ENCODE measurements at places on chromosomes 7 and 10.
A peak's percentile ranks its signal among the peaks of the same experiment; 100 is the strongest.

DNA sequence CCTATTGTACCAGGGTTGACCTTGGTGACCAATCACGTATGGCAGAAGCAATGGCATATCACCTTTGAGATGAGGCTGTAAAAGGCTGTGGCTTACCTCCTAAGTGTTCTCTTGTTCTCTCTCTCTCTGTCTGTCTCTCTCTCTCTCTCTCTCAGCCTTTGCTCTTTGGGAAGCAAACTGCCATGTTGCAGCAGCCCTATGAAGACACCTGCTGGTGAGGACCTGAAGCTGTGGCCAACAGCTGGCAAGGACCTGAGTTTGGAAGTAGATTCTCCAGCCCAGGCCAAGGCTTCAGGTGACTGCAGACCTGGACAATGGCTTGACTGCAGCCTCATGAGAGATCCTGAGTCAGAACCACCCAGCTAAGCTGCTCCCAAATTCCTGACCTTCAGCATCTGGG is 161.4 kb downstream of the GPAM start:
- DNase-seq, result no peak

DNA sequence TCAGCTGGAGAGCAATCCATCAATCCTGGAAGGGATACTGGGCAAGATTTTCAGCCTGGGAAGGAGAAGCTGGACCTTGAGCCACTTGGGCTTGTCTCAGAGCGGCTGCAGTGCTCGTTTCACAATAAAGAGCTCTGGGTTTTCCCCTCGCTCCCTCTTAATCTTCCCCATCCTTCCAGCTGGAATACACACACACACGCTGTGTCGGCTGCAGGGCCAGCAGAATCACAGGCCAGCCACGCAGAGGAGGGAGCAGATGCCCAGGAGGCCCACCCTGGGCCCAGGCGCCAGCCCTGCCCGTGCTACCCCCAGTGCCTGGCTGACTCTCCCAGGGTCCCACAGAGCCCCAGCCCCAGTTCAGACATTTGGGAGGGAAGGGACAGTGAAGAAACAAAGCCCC is 255.1 kb downstream of the TNS3 start:
- DNase-seq, result no peak

GRCh38 chr10:6009961-6010360 is 32.6 kb upstream of the IL15RA start:
- no peak for DNase-seq

DNA sequence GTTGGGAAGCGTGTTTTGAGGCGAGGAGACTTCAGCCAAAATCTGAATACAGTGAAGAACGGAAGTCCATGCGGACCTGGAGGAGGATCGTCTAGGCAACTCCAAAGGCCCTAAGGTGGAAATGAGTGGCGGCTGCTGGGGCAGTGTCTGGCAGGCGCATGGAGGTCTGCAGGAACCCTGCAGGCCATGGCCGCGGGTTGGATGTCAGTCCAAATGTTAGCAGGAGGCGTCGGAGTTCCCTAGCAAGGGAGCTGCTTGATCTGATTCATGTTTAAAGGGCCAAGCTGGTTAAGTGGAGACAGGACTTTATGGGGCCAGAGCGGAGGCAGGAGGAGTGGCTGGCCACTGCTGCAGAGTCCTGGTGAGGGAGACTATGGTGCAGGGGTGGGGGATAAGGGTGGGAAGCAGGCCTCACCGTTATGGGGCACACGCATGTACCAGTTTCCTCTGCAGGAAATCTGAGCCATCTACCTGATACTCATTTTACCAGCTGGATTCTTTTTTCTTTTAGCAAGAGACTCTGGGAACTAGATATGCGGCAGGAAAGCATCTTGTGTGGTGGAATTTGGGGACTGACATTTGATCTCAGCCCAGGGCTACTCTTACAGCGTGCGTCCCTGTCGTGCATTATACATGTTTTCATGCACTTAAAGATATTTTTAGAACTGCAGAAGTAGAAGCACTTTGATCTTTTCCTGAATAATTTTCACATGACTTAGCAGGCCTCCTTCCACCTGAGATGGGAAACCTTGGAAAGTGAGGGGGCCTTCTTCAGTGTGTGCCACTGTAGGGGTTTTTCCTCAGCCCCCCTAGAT is 6.6 kb upstream of the REPIN1 start:
- no peak for DNase-seq

DNA sequence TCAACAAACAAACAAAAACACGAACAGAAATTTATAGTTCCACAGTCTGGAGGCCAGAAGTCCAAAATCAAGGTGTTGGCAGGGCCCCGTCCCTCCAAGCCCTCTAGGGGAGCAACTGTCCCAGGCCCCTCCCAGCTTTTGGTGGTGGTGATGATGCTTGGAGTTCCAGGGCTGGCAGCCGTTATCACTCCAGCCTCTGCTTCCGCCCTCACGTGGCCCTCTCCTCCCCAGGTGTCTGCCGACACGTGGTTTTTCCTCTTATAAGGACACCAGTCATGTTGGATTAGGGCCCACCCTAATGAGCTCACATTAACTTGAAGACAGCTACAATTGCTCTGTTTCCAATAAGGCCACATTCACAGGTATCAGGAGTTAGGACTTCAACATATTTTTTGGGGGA is 49.7 kb downstream of the MICALL2 start:
- no peak for DNase-seq

DNA sequence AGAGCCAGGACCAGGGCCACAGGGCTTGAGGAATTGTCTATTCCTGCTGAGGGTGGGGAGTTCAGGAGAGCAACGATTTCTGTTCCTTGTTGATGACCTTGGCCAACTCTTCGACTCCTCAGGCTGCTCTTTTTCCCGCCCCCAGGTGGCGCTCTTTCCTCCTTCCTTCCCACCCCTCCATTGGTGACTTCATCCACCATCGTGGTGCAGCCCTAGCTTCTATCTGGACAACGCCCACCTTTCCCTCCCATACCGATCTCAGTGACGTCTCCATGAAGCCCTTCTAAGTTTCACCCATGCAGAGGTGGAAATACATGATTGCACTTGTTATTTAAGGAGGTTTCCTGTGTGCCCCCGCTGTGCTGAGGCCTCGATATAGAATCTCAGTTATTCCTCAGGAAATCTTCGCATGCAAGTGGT is 22.1 kb upstream of the CARD11 start:
- no peak for DNase-seq

DNA sequence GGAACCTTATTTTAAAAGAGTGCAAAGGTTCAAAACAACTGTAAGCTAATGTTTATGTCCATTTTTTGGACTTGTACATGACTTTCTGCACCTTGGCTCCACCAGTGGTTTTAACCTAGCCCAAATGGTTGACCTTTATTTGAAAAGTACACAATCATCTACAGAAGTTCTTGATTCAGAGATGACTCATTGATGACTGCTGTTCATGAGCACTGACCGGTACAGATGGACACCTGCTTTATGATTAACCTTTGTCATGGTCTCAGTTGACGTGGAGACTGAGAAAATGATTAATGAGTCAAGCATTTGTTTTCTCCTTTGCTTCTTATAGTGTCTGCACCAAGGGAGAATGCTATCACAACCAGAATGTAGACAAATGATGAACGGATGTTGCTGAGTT is 55.7 kb upstream of the PTER start:
- no peak for DNase-seq

DNA sequence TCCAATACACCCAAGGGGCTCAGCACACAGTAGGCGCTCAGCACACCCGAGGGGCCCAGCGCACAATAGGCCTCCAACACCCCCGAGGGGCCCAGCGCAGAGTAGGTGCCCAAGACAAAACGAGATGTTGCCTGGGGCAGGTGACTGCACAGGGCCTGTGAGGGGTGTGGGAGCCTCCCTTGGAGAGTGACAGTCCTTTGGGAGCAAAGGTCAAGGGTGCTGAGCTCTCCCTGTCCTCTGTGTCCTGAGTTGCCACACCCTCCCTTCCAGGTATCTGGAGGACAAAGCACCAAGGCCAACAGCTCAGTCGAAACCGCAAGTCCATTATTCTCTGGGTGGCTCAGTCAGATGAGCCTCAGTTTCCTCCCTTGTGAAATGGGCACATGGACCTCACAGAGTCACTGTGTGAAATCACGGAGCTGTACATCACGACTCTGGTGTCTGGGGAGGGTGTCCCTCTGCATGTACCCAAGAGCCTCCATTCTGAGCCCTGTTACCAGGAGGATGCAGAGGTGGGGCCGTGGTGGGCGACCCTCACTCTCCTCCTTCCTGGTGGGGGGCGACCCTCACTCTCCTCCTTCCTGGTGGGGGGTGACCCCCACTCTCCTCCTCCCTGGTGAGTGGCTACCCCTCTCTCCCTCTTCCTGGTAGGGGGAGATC is 81.3 kb downstream of the FOXL3 start:
- peak; percentile 99 for DNase-seq

DNA sequence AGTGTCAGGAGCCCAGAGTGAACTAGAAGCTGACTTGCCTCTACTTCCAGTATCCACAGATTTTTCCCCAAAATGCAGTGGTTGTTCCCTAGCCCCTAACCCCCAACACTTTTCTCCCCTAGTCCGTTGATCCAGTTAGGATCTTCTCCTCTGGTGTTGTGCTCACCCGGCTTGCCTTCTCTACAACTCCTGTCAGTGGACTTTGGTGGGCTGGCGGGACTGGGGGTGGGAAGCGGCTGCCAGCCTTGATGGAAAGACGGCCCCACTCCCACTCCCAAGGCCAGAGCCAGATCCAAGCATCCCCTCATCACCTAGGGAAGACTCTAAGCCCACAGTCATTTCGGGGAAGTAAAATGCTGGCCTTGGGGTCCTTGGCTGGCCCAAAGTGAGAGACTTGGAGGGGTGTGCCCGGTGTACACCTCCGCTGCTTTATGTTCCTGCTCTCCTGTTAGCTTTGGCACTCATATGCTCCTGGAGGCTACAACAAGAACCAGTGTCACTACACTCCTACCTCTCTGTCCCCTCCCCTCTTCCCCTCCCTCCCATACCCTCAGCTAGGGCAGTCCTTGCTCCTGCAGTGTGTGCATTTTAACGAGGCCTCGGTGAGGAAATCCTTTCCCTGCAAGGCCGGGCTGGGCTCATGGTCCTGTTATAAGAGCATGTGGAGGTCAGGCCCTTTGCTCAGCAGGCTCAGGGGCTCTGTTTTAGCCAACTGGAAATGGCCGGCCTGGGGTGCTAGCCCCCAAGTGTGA is 930 bp upstream of the HOXA10 start:
- DNase-seq, result no peak

- DNase-seq, result no peak
Measured at GRCh38 chr10:34647160-34647559, 167.9 kb downstream of the PARD3 start.

GRCh38 chr10:96834120-96834519 is 2.0 kb downstream of the LCOR start:
- no peak for DNase-seq

DNA sequence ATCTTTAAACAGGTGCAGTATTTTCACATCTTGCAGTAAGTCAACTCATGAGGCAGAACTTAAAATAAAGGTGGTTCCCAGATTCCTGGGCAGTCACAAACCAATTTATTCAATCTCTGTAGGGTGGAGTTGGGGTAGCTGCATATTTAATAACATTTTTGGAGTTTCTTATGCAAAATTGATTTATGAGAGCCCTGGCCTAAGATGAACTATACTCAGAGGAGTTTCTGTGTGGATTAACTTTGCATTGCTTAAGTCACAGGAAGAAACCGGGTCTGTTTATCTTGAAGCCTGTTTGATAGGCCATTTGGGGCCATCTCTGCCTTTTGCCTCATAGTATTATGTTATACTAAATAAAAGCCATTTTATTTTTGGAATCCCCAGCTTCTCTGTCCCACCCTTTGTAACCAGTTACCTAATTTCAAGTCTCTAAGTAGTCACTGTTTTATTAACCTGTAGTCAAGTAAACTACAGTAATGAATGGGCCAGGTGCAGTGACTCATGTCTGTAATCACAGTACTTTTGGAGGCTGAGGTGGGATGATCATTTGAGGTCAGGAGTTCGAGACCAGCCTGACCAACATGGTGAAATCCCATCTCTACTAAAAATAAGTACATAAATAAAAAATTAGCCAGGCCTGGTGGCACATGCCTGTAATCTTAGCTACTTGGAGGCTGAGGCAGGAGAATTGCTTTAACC is 104.4 kb upstream of the FAM3C start:
- no peak for DNase-seq

DNA sequence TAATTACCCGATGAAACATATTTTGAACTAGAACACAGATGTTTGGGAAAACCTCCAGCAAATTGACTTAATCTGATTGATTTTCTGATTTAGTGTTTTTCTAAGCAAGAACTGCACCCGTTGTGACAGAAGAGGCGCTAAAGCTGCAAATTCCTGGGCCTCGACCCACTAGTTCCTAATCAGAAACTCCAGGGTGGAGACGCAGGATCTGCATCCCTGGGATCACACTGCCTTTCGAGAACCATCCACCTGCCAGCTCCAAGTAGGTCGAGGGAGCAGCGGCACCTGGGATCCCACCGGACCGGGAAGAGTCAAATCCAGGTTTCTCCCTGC is 136.8 kb upstream of the CDCA7L start:
- no peak for DNase-seq

DNA sequence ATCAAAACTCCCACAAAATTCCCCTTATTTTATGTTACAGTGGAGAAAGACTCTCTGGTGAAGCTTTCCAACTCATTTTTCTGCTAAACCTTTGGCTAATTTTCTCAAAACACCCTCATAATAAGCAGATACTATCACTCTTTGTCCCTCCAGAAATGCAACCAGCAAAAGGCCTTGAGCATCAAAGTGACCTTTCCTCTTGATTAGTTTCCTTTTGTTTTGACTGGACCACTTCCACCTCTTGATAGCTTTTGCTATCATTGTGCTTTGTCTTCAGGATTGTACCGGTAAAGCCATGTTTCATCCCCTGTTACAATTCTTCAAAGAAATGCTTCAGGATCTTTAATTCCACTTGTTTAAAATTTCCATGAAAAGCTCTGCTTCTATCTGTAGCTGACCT is 115.1 kb upstream of the SLC13A1 start:
- DNase-seq, result no peak

GRCh38 chr10:6813856-6814255 is 233.8 kb upstream of the PRKCQ start:
- DNase-seq, result no peak

GRCh38 chr7:142450206-142450605 is 192.3 kb upstream of the PRSS58 start:
- no peak for DNase-seq

DNA sequence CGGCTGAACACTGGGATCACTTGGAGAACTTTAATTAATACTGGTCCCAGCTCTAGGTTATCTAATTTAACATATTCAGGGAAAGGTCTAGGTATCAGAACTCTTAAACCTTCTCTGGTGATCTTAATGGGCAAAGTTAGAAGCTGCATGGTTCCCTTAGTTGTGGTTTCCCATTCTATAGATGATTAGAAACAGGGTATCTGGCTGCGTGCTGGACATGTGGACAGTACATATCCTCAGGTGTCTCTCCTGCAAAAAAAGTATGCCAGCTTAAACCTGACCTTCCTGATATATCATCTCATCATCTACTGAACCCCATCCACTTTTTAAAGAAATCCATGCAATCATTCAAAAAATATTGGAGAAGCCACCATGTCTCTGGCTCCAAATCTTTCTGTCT is 284.5 kb upstream of the DKK1 start:
- DNase-seq, result no peak

DNA sequence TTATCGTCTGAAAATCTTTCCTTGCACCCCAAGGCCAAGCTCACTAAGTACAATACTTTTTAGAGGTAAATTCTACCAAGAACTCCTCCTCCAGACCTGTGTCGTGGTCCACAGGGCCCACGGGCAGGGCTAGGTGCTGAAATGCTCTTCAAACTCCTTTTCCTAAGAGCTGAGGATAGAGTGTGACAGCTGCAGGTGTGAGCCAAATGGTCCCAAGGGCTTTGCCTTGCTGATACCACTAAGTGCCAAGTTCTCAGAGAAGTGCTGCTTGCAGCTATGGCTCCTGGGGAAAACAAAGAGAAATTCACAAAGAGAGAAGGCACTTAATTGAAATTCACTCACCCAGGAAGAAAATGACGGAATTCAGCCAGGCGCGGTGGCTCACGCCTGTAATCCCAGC is 868.9 kb upstream of the AUTS2 start:
- no peak for DNase-seq

All from HuH-7.5 (cell line).